ENCODE measurements at places on chromosomes 6 and 20.

DNA sequence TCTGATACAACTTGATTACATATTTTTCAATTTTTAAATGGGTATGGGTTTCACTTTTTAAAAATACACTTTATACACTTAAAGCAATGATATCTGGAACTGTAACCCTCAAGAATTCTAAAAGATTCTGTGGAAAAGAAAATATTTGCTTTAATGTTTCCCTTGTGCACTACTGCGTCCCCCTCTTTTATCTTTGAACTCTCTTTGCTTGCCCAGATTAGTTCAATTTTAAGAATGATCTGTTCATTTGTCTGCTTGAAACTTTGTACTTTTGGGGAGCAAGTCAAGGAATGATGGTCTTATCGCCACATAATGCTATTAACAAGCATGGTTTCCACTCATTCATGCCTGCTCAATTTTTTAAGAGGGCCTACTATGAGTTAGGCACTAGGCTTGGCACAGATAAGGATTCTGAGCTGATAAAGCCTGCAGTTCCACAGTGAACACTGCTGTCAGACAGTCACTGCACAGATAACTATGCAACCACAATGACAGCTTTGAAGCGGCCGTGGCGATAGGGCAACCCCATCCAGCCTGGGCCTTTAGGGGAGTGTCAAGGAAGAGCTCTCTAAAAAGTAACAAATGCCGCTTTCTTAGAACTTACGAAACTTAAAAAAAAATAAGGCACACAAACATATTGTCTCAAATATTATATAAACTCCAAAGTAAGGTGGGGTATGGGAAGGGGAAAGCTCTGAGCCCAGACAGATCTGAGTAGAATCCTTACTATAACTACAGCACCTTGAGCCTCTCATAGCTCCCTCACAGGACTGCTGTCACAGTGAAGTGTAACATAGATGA lies 29.7 kb downstream of the FYN start:
- DNase-seq = no peak

- DNase-seq = no peak
Observed at GRCh38 chr20:2042400-2042799, 48.5 kb upstream of the PDYN start.

GRCh38 chr20:49575551-49576060 lies 7.7 kb upstream of the PTGIS start:
- peak; percentile 77 for DNase-seq

DNA sequence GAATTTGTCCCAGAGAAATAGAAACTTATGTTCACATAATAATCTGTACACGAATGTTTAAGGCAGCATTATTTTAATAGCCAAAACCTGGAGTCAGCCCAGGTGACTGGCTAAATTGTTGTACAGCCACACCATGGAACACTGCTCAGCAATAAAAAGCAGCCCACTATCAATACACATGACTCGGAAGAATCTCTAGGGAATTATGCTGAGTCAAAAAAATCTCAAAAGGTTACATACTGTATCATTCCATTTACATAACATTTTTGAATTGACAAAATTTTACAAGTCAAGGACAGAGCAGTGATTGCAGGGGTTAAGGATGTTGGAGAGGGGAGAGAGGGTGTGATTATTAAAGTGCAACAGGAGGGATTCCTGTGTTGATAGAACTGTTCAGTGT lies 163.4 kb downstream of the UBE3D start:
- DNase-seq = no peak

- no peak for DNase-seq
Observed at GRCh38 chr20:41030531-41031242, 2.1 kb downstream of the TOP1 start.

DNA sequence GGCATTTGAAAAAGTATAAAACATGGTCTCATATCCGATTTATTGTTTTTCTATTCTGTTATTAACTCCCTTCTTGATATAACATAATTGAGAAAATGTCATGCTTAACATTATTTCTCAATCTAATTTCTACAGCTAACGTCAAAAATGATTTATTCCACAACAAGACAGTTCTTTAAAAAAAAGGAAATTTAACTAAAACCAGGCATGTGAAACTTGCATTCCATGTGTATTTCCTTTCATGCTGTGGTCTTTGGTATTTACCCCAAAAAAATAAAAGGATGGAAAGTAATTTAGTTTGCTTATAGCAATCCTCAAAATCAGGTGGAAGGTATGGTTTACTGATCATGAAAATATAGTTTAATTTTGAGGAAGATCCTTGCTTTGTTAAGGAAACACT lies 142.8 kb downstream of the COL21A1 start:
- DNase-seq = no peak
